NCI-H2081 treated with DMSO at 0.1 percent for 48 hours (cell line): ENCODE measurements at places on chromosomes 16 and 17.

DNA sequence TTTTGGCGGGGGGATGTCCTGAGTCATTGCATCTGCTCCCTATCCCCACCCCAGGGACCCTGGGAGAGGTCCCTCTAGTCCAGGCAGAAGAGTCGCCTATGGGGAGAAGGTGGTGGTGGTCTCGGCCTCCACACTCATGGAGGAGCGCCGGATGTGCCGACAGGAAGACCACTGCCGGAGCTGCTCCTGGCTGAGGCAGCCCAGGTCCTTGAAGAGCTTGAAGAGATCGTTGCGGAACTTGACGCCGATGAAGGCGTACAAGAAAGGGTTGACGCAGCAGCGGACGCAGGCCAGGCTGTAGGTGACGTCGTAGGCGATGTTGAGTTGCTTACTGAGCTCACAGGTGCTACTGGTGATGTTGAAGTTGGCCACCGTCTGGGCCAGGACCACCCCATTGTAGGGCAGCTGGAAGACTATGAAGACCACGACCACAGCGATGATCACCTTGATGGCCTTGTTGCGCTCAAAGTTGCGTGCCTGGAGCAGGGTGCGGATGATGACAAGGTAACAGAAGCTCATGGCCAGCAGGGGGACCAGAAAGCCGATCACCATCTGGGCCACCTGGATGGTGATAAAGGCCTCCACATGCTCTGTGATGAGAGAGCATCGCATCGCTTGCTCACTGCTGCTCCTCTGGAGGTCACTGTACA, 10.5 kb downstream of the CCR7 start:
- no peak for DNase-seq

DNA sequence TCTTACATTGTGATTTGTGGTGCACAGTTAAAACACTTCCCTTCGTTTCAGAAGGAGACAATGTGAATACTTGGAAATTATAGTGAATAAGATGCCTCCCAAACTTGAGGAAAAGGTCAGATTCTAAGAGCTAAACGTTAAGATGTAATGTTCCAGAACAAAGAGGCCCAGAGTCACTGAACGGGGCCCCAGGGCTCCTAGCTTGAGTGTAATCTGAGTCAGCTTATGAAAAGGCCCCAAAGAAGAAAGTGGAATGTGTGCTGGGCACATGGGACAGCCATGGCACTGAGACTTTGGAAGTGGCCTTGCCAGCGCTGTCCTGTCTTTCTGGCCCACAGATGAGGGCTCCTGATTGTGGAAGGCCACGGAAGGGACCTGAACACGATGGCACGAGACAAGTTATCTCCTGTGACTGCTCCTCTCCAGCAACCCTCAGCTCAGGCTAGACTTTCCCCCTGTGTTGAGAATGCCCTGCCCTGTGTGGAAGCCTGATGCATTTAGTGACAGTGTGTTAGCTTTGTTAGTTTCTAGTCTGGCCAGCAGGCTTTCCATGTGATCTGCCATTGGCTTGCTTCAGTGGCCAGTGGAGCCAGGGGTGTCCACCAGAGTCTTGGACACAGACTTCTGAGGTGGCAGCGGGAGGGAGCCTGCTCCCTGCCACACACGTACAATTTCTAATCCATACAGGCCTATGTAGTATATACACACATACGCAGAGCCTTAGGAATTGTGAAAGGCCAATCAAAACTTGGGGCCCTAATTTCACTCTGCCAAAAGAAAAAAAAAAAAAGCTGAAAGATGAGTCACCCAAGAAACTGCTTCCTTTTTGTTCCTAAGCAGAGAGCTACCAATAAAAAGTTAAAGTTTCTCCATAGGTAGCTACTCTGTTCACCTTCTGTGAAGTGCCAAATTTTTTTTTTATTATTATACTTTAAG, 13.1 kb downstream of the SPATA33 start:
- DNase-seq: no peak

DNA sequence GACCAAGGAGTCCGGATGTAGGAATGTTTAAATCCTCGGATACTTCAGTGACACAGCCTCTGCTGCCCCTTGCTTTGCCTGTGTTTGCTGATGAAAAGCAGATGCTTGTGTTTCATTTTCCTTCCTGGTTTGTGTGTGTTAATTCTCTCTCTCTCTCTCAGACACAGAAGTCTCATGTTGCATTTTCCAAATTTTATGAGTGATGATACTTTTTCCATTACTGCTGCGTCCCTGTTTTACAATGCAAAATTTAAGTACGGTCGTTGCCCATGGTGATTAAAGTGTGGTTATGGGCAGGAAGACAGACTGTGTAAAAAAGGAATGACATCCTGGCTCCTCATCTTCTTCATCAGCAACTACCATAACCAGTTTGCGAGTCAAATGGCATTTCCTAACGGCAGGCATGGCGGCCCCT, 5.7 kb downstream of the RMI2 start:
- DNase-seq: no peak

- no peak for DNase-seq
Measured at GRCh38 chr16:89117975-89118289, 24.3 kb downstream of the ACSF3 start.

- DNase-seq: no peak
Measured at GRCh38 chr16:69396187-69397061, 10.6 kb upstream of the TERF2 start.

DNA sequence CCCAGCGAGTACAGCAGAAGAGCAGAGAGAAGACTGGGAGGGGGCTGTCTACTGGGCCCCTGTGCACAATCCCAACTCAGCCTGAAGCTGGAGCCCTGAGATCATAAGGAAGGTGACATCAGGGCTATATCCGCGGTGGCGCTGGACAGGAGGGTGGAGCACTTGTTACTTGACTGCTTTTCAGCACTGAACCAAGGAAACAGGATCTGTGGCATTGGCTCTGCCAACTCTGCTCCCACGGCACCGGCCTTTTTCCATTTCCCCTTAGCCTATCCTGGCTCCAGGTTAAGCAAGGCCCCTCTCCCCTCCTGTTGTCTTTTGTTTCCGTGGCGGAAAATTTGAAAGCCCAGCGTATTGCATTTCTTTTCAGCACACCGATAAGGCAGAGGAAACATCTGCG, 125.0 kb upstream of the IRX3 start:
- DNase-seq: no peak

DNA sequence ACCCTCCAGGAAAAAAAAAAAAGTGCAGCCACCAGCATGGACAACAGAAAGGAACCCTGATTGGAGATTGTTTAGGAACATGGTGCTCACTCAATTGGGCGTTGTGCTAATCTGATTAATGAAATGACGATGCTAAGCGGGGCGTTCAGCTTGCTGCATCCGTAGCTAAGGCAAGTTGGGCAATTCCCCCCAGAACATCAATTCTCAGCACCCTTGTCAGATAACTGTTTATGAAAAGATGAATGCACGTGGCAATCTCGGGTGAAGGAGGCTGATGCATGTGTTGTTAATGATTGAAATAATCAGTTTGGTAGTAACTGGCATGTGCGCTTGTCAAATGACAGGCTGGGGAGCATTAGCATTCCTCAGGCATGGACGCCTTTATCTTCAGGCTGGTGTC, 57.0 kb downstream of the HS3ST3A1 start:
- DNase-seq: no peak

GRCh38 chr16:80231888-80232287, 308.9 kb upstream of the DYNLRB2 start:
- DNase-seq: no peak

DNA sequence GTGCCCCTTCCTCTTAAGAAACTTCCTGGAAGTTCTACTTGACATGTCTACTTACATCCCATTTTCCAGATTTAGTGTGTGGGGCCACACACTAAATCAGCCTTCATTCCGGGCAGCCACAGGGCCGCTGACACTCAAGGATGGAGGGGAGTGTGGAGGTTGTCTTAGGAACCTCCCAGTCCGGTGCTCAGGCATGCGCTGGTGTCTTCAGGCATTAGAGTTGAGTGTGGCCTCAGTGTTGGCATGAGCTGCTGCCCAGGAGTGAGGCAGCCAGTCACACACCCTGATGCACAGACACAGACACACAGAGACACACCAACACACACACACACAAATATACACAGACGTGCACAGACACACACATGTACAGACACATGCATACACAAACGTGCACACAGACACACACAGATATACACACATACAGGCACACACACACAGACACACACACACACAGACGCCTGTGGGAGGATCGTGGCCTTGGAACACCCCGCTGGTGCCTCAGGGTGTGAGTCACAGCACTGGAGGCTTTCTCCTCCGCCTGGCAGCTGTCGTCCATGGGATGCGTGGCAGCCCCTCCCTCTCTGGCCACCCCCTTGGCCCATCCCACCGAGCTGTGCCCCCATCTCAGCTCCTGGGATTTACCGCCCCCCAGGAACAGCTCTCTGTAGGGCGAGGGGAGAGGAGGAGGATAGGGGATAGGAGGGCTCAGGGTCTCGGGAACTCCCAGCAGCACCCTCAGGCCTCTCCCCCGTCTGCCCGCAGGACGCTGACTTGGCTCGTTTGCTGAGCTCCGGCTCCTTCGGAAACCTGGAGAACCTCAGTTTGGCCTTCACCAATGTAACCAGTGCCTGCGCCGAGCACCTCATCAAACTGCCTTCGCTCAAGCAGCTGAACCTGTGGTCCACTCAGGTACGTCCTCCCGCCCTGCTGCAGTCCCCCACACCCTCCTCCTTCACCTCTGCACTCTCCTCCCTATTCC, 75.6 kb upstream of the PLCG2 start:
- no peak for DNase-seq

GRCh38 chr17:81551458-81552243, 502 bp downstream of the FAAP100 start:
- DNase-seq: no peak

DNA sequence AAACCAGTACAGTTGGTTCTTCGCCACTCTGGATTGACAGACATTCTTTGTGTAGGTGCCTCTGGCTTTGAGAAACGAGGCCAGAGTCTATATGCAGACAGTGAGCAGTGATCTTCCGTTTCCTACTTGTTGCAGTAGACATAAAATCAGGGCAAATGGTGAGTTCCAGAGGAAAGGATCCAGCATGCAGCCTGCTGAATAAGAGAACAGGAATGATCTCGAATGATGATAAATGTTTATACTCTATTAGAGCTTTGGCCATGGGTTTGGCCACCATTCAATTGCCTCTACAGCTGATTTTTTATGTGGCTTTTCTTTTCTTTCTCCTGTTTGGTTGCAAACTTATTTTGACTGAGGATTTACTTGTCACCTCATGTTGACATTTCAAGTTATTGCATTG, 286.7 kb downstream of the IRX3 start:
- DNase-seq: no peak

DNA sequence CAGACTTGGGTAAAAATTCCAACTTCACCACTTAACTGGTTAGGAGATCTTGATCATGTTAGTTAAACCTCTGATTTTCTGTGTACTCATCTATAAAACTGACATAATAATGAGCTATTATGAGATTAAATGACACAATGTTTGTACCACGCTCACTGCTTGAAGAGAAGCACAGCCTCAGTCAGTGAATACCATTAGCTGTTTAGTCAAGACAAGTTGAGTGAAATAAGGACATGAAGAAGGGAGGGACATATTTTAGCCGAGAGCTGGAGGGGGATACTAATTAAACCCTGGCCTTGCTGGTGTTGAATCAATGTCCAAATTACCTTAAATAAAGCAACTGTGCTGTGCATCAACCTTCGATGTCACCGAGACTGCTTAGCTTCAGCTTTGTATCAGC, 105.1 kb upstream of the TOX3 start:
- no peak for DNase-seq

- DNase-seq: no peak
Measured at GRCh38 chr17:56441308-56441707, 152.2 kb upstream of the NOG start.

DNA sequence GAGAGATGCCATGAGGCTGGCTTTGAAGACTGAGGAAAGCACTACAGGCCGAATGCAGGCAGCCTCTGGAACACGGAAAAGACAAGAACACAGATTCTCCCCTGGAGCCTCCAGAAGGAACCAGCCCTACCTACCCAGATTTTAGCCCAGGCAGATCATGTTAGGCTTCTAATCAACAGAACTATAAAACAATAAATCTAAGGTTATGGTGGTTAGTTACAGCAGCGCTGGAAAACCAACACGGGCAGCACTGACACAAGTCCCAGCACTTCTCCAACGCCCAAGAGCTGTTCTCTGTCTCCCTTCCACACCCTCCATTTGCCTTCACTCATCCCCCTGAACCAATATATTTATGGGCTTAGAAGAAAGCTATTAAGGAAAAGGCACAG, 7.5 kb downstream of the ANKRD11 start:
- no peak for DNase-seq

GRCh38 chr17:74234486-74234885, 21.1 kb downstream of the TTYH2 start:
- no peak for DNase-seq

- DNase-seq: no peak
Measured at GRCh38 chr17:70242781-70243437, 73.6 kb downstream of the KCNJ2 start.
